ENCODE measurements at places on chromosomes 6 and 20. TPM values are rescaled to one million over a fixed set of nuclear protein-coding genes. Genes with fewer than 3 reads are reported as not detected.

DNA sequence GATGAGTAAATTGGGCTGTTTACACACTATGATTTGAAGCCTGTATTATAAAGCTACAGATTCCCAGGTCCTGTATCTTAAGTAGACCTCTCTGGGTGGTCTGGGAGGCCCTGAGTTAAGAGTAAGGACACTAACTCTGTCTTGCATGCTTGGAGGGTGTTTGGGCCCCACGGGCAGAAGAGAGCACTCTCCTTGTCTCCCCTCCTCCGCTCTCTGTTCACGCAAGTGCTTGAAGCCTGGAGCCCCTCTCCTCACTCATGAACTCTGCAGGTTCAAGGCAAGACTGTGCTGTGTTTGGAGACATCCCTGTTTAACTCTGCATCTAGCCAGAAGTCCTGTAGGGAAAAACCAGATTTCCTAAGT is 154.0 kb downstream of the ZDHHC14 start:
- peak; percentile 6 for DNase-seq
- H3K4me3 ChIP-seq = peak overlapping the region; percentile 56
- H3K36me3 ChIP-seq = peaks cover 16% of the 10 kb centered on the region
- H3K27ac ChIP-seq = peak overlapping the region; percentile 100
- no peaks in the 10 kb centered on the region for H3K27me3 ChIP-seq

- no peak overlapping the region for H3K4me3 ChIP-seq
- H3K4me1 ChIP-seq = peaks cover 13% of the 10 kb centered on the region
- no peaks in the 10 kb centered on the region for H3K36me3 ChIP-seq
- no peaks in the 10 kb centered on the region for H3K27me3 ChIP-seq
- DNase-seq = peak; percentile 53
These were observed 182.7 kb upstream of the SALL4 start for GRCh38 chr20:51985013-51985415.

Gene SLC2A10
- total RNA-seq = 24.9 TPM

Gene CST1
- 1.2 TPM for total RNA-seq

- H3K27me3 ChIP-seq = no peaks in the 10 kb centered on the region
- H3K36me3 ChIP-seq = no peaks in the 10 kb centered on the region
- DNase-seq = no peak
- no peak overlapping the region for H3K4me3 ChIP-seq
- H3K4me1 ChIP-seq = no peaks in the 10 kb centered on the region
- H3K27ac ChIP-seq = no peak overlapping the region
These were observed 81.4 kb upstream of the AHI1 start for GRCh38 chr6:135578976-135579375.

- H3K36me3 ChIP-seq = peaks cover 24% of the 10 kb centered on the region
- peak; percentile 81 for DNase-seq
- H3K4me1 ChIP-seq = peaks cover 50% of the 10 kb centered on the region
- H3K27ac ChIP-seq = peak overlapping the region; percentile 93
- H3K4me3 ChIP-seq = peak overlapping the region; percentile 51
These were observed 39.0 kb upstream of the BEND3 start for GRCh38 chr6:107154131-107154800.

DNA sequence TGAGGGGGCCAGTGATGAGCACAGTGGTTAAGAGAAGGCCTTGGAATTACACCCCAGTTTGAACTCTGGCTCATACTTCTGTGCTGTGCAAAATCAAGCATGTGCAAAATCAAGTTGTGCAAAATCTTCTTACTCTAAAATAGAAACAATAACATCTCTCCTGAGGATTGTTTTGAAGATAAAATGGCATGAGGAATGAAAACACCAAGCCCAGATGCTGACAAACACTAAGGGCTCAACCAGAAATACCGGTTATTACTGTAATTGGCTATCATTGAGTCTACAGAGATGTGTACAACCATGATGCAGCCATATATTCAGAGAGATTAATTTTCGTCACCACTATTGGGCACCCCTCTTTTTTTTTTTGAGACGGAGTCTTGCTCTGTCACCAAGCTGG is 5.9 kb upstream of the BCAS1 start:
- no peak for DNase-seq
- no peaks in the 10 kb centered on the region for H3K36me3 ChIP-seq
- H3K4me1 ChIP-seq = peaks cover under 1% of the 10 kb centered on the region
- H3K4me3 ChIP-seq = no peak overlapping the region
- no peaks in the 10 kb centered on the region for H3K27me3 ChIP-seq

- H3K27ac ChIP-seq = no peak overlapping the region
- H3K27me3 ChIP-seq = peaks cover 60% of the 10 kb centered on the region
- no peaks in the 10 kb centered on the region for H3K4me1 ChIP-seq
- H3K4me3 ChIP-seq = no peak overlapping the region
- no peaks in the 10 kb centered on the region for H3K36me3 ChIP-seq
These were observed 85.6 kb downstream of the TTLL2 start for GRCh38 chr6:167410462-167410861.

DNA sequence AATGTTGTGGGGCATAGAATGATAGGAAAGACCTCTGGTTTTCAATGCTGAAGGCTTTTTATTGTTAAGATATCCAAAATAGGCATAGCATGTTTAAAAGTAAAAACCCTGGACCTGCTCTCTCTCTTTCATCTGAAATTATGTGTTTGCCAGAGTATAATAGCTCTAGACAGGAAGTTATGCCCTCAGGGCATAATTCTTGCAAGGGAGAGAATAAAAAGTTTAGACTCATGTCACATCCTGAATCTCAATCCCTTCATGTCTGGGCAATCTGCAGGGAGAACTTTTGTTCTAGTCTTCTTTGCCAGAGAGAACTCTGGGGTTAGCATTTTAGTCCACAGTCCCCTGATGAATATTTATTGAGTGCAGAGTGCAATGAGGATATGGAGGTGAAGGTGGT is 297.3 kb upstream of the FLRT3 start:
- no peak overlapping the region for H3K4me3 ChIP-seq
- H3K27ac ChIP-seq = no peak overlapping the region
- no peak for DNase-seq
- H3K4me1 ChIP-seq = no peaks in the 10 kb centered on the region

- peak overlapping the region; percentile 93 for H3K4me3 ChIP-seq
- no peaks in the 10 kb centered on the region for H3K27me3 ChIP-seq
- H3K27ac ChIP-seq = no peak overlapping the region
- DNase-seq = no peak
These were observed 224 bp downstream of the MPC1 start for GRCh38 chr6:166382500-166382932.

GRCh38 chr6:68673255-68673654 is 38.2 kb downstream of the ADGRB3 start:
- no peaks in the 10 kb centered on the region for H3K36me3 ChIP-seq
- H3K4me1 ChIP-seq = no peaks in the 10 kb centered on the region
- no peak for DNase-seq
- H3K4me3 ChIP-seq = no peak overlapping the region
- H3K27ac ChIP-seq = no peak overlapping the region

- H3K27me3 ChIP-seq = peaks cover 62% of the 10 kb centered on the region
- H3K4me1 ChIP-seq = no peaks in the 10 kb centered on the region
- no peak for DNase-seq
- H3K36me3 ChIP-seq = no peaks in the 10 kb centered on the region
- H3K4me3 ChIP-seq = no peak overlapping the region
These were observed 6.9 kb upstream of the RRBP1 start for GRCh38 chr20:17688965-17689364.

DNA sequence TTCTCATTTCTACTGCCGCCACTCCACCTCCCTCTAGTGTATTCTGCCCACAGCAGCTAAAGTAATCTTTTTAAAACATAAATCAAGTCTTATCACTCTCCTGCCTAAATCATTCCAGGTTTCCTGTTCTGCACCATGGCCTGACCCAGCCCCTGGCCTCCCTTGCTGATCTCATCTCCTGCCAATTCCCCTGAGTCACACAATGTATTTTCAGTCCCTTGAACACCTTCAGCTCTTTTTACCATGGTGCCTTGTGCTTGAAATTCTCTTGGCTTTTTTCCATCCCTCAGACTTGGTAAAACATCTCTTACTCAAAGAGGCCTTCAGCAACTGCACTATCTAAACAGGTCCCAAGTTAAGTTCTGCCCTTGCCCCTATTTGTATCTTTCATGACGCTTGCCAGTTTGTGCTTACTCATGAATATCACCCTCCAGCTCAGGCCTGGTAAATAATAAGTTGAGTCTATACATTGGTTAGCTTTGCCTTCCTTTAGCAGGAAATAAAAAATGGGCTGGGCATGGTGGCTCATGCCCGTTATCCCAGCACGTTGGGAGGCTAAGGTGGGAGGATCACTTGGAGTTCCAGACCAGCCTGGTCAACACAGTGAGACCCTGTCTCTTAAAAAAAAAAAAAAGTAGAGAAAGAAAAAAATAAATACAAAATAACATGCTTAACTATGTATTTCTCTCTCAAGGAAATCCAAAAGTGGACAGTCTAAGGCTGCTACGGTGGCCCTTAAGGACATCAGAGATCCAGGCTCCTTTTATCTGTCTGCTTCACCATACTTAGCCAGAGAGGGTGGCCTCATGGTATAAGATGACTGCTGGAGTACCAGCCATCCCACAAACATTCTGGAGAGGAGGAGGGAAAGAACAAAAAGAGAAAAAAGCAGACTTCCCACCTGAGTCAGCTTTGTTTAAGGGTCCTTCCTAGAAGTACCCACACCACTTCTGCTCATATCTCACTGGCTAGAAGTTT is 62.2 kb downstream of the ARFGEF2 start:
- H3K4me3 ChIP-seq = peak overlapping the region; percentile 14
- H3K36me3 ChIP-seq = peaks cover 69% of the 10 kb centered on the region
- no peaks in the 10 kb centered on the region for H3K27me3 ChIP-seq
- DNase-seq = peak; percentile 77
- peaks cover 25% of the 10 kb centered on the region for H3K4me1 ChIP-seq
- H3K27ac ChIP-seq = peak overlapping the region; percentile 60

DNA sequence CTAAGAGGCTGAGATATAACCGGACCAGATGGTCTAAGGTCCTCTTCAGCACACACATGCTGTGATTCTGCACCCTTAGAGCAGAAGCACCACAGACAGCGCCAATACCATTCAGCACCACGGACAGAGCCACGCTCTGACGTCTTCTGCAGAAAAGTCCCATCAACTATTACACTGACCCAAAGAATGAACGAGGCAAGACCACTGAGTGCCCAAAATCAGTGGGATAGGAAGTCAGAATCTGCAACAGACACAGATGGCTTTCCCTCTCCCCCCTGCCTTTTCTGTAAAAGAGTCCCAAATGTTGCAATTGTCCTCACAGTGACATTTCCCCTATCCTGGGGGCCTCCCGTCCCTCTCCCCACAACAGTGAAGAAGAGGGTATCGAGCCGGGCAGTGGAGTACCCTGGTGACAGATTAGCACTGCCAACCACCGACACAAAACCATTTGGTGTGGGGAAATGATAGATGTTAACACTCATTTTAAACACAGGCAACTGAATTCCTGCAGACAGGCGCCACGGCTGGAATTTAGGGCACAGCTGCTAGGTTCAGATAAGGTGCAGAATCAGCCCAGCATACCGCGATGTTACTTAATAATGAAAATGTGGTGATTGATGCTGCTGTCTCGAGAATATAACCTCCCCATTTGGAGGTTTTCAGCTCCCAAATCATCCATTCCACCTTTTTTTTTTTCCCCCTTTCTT is 66.6 kb upstream of the CTNNBL1 start:
- no peaks in the 10 kb centered on the region for H3K4me1 ChIP-seq
- no peak overlapping the region for H3K27ac ChIP-seq
- DNase-seq = peak; percentile 58
- H3K27me3 ChIP-seq = peaks cover 95% of the 10 kb centered on the region
- H3K4me3 ChIP-seq = no peak overlapping the region

Gene THEMIS
- not detected for total RNA-seq
